ENCODE measurements at places on chromosomes 12 and 14.

DNA sequence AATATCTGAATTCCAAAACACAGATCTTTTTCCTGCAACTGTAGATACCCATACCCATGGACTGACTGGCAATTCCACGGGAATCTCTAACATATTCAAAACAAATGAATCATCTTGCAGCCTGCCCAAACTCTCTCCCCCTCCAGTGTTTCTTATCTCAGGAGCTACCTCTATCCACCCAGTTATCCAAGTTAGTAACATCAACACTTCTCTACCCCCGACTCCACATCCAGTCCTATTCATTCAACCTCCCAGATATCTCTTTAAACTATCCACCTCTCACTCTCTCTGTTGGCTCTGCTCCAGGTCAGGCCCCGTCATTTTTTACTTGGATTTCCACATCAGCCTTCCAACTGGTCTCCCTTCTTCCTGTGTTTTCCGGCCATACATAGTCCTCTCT lies 6.7 kb upstream of the KCNH5 start:
- DNase-seq: no peak

- no peak for DNase-seq
Measured at GRCh38 chr14:22689199-22689598, 45.0 kb upstream of the OR6J1 start.

DNA sequence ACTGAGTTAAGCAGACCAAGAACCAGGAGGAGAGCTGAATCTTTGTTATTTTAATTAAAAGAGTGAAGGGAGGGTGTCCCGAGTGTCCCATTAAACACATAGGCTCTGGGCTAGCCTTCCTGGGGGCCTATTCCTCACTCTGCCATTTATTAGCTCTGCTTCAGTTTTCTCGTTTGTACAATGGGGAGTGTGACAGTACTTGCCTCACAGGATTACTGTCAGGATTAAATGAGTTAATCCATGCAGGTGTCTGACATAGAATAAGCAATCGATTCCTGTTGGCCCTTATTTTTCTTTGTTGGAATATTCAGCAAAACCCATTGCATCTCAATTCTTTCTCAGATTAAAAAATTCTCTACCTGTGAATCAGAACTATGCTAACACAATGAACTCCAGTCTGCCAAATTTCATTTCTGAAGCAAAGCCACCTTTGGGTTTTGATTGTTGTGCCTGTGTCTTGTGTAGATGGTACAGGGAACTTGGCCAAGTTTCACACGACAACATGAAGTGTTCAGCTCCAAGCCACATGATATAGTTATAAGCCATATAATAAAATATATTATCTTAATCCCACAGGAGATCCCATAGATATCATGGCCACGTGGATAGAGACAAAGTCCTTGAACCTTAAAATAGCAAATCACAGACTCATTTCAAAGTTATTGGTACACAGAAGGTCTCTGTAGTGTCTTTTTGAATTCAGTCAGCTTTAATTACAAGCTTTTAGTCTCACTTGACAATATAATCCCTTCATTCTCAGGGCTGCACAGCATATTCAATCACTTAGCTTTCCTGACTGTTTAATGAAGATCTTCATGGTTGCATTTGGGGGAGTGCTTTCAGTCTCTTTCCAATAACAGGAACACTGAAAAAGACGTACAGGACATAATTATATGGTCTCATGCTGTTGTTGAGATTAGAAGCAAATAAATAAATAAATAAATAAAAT lies 34.4 kb upstream of the CRY1 start:
- no peak for DNase-seq

GRCh38 chr12:52212701-52213563 lies 20.1 kb upstream of the KRT7 start:
- DNase-seq: no peak

DNA sequence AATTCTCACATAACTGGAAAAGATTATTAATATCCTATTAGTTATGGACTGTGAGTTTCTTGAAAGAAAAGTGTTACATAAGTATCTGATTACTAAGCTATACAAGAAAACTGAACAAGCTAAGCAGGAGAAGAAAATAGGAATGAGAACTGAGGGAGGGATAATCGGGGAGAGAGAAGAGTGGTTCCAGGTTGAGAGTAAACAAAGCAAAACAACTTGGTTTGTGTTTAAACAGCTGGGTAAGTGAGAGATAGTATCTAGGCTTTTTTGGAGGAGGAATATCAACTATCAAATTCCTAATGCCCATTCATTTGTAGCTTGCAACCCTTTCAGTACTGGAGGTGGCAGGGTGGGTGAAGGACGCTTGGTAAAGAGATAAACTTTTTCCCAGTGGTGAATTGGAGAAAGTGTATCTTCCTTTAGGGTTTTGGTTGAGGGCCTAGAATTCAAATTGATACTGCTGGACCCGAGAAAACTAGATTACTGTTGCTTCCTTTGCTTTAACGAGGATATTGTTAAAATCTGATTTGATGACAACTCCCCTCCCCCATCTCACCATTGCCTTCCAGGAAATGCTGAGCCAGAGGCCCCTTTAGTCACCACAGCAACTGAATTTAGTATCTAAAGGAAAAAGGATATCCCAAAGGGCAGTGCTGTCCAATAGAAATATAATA lies 2.0 kb upstream of the SLC2A3 start:
- no peak for DNase-seq

- no peak for DNase-seq
Measured at GRCh38 chr14:78851189-78851588, 681.0 kb downstream of the NRXN3 start.

DNA sequence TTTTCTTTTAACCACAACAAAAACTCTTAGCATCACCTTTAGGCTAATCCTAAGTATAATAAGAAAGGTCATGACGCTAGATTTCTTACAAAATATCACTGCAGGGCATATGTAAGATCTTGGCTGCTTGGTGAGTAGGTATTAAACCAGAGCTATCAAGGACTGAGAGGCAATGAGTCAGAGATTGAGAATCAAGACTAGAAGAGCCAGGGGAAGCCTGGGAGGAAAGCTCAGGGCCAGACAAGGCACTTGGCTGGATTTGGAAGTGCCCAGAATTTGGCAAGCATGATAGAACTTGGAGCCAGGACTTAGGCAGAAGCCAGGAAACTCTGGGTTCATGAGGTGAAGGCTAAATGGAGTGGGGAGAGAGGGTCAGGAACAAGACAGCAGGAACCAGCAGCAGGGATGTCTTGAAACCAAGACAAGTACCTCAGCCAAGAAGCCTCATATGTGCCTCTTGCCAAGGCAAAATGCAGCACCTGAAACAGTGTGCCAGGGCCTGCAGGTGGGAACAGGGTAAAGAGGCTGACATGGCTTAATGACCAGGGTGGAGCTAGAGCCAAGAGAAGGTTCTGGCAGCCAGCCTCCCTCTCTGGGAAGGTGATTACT lies 49.9 kb downstream of the PTHLH start:
- DNase-seq: no peak

DNA sequence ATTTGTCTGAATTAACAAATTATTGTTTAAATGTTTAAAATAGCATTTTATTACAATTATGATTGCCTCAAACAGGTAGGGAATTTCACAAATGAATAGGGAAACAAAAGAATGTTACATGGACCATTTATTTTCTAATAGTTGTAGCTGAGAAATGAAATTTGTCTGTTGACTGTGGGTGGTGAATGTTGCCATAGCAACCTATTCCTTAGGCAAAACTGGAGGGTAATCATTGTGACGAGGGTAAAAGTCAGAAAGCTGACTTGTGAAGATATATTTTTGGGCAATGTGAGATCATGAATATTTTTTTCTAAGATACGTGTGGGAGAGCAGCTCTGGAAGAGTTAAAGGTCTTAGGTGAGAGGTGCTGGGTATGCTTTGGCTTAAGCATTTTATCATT lies 24.2 kb upstream of the CLEC14A start:
- no peak for DNase-seq

GRCh38 chr12:75665216-75665615 lies 153.8 kb upstream of the KRR1 start:
- DNase-seq: no peak

- peak; percentile 93 for DNase-seq
Measured at GRCh38 chr12:124567673-124568373, 411 bp upstream of the NCOR2 start.

DNA sequence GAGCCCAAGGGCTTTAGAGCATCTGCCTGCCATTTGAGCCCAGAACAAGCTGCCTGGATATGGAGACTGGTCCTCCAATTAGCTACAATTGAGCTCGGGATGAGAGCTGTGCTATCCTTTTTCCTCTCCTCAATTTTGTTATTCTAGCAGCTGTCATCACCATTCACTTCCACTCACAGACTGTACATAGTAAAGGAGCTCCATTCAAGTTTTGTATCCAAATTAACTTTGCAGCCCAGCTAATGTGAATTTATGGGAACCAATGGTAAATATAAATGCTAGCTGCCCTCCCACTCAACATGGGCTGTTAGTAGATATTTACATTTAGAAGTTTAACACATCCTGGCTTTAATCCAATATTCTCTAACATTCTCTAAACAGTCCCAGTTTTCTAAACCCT lies 44.6 kb downstream of the BMP4 start:
- DNase-seq: no peak

GRCh38 chr14:61372379-61372778 lies 51.0 kb downstream of the PRKCH start:
- DNase-seq: no peak

DNA sequence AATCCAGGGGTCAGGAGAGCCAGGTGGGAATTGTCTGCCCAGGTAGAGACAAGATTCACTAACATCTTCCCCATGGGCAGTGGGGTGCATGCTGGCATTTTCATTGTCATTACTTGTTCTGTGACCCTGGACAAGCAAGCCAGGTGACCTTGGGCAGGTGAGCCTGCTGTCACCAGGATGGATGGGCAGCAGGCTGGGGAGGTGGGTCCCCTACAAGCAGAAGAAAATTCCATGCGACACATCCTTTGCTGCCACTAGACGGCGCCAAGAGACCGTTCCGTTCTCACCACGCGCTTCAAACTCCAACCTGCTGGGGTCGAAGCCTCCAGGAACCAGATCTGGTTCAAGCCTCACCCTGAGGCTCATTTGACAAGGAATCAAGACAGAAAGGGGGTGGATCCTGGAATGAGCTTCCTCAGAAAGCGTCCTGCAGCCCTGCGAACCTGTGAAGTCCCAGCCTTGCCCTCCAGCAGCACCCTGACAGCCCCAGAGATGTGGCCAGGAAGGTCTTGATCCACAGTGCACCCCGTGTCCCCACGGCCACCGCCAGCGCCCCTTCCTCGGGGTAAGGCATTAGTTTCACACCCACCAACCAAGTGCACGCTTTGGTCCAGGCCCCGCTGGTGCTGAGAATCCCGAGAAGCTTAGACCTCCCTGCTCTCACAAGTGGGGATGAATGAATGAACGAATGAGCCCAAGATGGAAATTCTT lies 3.2 kb upstream of the DYNC1H1 start:
- DNase-seq: no peak

GRCh38 chr12:68203460-68203875 lies 22.1 kb downstream of the IL26 start:
- no peak for DNase-seq

- no peak for DNase-seq
Measured at GRCh38 chr12:131959641-131960589, 10.2 kb downstream of the EP400 start.

DNA sequence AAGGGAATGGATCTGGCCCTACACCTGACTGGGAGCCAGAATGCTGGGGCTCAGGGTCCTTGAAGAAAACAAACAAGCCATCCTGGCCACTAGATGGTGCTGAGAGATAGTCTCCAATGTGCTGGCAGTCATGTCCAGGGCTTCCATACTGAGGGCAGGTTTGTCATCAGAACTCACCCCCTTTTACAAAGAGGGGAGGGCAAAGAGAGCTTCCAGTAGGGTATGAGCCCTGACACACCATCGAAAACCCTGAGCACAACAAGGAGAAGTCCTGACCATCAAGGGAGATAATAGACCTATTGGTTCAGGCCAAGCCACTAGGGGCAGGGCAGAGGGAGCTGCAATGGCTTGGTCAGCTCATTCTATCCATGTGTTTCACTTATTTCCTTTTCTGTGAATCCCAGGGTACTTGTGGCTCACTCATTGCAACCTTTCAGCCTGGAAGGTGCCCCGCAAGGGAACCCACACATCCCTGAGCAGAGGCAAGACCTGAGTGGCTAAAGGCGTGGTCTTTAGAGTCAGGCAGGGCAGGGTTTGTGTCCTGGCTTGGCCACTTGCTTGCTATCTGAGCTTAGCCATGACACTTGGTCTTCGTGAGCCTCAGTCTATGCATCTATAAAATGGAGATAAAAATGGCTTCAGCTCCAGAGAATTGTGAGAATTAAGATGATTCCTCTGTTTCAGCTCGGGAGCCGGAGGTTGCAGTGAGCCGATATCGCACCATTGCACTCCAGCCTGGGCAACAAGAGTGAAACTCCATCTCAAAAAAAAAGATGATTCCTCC lies 6.2 kb upstream of the PLEKHH1 start:
- DNase-seq: no peak

DNA sequence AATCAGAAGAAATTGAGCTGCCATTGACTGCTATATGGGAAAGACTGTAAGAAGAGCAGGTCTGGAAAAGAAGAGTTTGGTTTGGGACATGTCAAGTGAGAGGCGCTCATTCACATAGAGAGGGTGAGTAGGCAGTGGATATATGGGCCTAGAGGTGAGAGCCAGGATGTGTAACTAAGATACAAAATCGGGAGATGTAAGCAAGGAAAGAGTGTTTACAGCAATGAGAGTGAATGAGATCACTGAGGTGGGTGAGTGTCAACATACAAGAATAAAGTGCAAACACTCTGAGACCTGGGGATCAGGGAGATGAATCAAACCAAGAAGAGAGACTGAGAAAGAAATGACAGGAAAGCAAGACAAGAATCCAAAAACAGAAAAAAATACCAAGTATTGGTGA lies 58.0 kb upstream of the RTRAF start:
- no peak for DNase-seq

GRCh38 chr12:121709478-121709961 lies 3.0 kb upstream of the TMEM120B start:
- DNase-seq: no peak

DNA sequence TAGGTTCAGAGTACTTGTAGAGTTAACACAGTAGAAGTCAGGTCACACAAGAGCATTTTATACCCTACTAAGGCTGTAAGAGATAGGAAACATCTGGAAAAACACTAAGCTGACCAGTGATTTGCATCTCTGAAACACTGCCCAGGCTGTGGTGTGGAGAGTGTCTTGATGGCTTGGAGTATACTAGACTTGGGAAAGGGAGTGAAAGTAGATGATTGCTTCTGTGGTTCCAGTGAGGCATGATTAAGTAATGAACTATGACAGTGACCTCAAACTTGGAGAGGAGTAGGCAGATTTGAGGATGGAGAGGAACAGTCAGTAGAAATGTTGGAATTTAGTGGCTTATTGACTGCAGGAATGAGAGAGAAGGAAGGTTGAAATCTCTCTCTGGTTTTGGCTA lies 201.2 kb downstream of the FLRT2 start:
- DNase-seq: no peak

GRCh38 chr12:124765581-124766489 lies 97.8 kb downstream of the SCARB1 start:
- DNase-seq: no peak

DNA sequence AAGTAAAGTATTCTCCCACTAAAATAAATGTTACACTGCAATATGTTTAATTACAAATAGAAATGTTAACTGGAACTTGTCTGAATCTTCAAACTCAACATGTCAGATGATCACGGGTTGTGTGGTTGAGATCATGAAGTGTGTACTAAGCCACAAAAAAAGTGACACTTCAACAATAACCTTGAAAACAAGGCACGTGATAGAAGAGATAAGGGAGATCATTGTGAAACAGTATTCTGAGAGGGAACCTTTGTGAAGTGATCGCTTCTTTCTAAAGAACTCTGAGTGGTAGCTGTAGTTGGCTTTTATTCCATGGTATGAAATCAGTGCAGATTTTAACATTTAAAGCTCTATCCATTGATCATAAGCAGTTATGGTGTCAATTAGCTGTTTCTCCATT lies 60.0 kb downstream of the LIN52 start:
- DNase-seq: no peak

Data from GM12891 (cell line).